Stimulated activated CD4-positive, alpha-beta T cell treated with anti-CD3 and anti-CD28 coated beads, Interleukin-1b, Interleukin-23, amount 100 ng/mL, for 4 hours (primary cell): ENCODE measurements at places on chromosomes 2 and 18.

GRCh38 chr18:31237142-31237541 lies 74.5 kb upstream of the DSC1 start:
- DNase-seq: no peak

- DNase-seq: no peak
Observed at GRCh38 chr2:144240656-144241339, 279.1 kb downstream of the ZEB2 start.

DNA sequence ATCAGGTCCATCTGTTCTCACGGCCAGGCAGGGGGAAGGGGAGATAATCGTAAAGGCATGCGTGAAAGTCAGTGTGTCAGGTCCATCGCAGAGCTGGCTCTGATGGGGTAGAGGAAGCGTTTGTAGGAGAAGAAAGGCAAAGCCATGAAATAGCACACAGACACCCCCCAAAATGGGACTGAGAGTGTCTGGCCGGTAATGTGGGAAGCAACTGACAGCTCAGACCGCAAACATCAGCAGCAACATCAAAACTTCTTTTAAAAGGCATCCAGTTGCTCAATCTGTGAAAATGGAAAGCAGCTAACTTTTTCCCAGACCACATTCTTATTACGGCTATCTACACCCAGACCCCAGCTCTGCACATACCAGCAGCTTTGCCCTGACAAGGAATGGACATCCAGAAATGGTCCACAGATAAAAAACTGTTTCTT lies 232.6 kb downstream of the EN1 start:
- no peak for DNase-seq

DNA sequence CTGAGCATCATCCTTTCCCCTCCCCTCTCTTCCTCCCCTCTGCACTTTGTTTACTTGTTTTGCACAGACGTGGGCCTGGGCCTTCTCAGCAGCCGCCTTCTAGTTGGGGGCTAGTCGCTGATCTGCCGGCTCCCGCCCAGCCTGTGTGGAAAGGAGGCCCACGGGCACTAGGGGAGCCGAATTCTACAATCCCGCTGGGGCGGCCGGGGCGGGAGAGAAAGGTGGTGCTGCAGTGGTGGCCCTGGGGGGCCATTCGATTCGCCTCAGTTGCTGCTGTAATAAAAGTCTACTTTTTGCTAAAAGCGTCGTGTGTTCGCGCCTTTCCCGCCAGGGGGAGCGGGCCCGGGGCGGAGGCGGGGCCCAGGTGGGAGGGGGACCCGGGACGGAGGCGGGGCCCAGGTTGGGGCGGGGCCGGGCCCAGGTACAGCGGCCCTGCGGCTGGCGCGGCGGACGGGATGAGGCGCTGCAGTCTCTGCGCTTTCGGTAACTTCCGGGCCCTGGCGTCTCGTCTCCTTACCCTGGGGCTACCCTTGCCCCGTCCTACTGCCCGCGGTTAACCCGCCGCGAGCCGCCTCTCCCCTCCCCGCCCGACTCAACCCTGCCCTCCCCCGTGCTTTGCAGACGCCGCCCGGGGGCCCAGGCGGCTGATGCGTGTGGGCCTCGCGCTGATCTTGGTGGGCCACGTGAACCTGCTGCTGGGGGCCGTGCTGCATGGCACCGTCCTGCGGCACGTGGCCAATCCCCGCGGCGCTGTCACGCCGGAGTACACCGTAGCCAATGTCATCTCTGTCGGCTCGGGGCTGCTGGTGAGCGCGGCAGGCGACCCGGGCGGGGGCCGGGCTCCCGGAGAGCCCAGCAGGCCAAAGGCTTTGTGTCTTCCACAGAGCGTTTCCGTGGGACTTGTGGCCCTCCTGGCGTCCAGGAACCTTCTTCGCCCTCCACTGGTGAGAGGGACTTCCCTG lies at the start of gene KRTCAP3:
Gene KRTCAP3 (plus strand): TSS at position 424 of the 962 bp plus-strand sequence. CDS start 32 bp downstream, at position 456.
- DNase-seq: peak; percentile 32

DNA sequence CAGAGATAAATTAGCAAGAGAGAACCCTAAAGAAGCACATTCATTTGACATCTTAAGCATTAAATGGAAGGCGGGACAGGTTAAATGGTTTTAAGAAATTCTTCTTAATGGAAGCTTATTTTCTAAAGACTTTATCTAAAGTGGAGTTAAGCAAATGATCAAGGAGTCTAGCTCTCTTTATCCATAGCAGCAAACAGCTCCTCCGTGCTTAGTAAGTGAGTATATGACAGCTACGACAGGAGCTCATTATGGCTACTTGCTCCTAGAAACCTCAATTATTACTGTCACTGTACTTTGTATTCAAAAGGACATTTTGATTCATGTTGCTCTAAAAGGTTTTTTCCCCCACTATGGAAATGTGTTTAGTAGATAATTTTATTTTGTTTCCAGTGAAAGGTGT lies 444.9 kb downstream of the TMX3 start:
- no peak for DNase-seq

- DNase-seq: no peak
Observed at GRCh38 chr18:28080876-28081300, 96.0 kb downstream of the CDH2 start.

DNA sequence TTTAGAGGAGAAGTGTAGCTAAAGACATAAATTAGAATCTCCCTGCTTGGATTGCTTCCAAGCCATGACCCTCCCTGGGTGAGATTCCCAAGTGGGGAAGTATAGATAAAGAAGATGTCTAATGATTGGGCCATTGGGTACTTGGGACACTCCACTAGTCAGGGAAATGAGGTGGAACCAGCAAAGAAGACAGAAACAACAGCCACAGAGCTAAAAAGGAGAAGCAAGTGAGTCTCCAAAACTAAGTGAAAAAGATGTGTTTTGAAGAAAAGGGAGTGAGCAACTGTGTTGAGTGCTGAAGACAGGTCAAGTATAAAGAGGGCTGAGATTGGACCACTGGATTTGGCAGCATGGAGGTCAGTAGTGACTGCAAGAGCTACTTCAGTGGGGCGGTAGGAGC lies 276.7 kb upstream of the STON1 start:
- DNase-seq: no peak

DNA sequence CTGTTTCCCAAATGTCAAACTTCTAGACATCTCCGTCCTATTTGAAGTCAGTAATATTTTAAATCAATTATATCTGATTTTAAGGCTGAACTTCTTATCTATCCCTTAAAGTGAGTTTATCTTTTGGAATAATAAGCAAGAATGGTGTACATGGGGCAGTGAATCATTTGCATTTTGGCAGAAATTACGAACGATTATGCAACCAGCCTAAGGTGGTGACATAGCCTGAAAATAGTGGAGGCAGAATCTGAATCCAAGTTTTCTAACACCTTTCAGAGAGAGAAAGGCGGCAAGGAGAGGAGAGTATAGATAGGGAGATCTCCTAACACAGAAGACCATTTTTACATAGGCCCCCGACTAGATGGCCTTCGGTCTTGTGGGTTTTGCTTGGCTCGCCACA lies 10.7 kb downstream of the ZBTB14 start:
- DNase-seq: no peak

DNA sequence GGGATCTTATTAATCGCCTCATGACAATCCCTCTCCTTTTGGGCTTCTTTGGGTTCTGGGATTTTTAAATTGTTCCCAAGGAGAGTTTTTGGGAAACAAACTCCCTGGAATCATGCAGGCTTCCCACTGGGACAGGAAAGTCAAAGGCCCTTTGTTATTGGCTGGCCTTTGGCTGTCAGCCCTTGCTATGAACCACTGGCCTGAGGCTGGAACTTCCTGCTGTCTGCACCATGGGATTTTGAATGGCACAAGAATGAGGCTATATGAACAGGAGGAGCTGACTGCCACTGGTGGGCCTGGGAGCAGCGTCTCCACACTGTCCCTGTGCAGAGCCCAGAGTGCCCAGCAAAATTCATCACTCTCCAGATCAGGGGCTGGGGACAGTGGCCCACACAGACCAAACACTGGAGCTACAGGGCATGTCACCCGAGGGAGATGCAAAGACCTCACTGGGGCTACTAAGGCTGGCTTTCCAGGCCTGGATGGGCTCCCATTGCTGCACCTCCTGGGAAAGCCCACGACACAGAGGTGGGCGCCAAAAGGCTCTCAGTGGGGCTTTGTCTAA lies 35.7 kb downstream of the STEAP3 start:
- DNase-seq: no peak

- peak; percentile 40 for DNase-seq
Observed at GRCh38 chr2:7672027-7672684, 754.9 kb downstream of the RNF144A start.

GRCh38 chr2:225270861-225271260 lies 128.6 kb upstream of the NYAP2 start:
- DNase-seq: no peak

- no peak for DNase-seq
Observed at GRCh38 chr2:107392241-107392704, 434.4 kb upstream of the RGPD4 start.

GRCh38 chr2:236711440-236711839 lies 141.8 kb downstream of the ACKR3 start:
- no peak for DNase-seq

- DNase-seq: no peak
Observed at GRCh38 chr2:205763708-205764211, 81.5 kb downstream of the NRP2 start.

DNA sequence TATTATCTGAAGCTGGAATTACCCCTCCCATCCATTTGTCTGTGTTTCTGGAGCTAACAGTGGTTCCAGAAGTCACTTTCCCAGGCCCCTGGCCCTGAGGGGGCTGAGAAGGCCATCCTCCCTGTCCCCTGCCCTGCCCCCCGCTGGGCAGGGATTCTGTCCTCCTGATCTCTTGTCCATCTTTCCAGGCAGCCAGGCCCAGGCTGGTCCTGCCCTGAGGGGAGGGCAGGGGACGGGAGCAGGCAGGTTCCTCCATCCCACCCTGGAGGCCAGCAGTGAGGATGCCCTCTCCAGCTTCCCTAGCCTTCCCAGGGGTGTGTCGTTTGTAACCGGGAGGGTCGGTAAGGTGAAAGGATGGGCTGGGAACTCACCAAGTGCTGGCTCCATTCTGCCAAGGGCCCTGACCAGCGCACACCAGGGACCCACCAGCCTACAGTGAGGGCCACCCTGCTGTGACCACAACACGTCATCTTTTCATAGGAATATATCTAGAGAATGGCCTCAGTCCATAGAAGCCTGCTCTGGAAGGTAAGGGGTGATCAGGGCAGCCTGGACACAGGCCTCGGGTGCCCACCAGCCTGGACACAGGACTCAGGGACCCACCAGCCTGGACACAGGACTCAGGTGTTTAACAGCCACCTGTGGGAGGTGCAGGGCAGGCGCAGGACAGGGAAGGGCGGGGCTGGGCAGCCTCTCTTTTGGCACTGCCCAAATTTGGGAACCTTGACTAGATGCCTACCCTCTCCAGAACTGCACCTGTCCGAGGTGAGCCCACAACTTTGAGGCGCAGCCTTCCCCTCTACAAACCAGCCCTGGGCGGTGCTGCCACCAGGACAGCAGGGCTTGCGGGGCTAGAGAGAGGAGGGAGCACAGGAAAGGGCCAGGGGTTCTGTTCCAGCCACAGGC lies 35.8 kb upstream of the GPC1 start:
- DNase-seq: no peak

- DNase-seq: no peak
Observed at GRCh38 chr18:78647018-78647417, 332.6 kb upstream of the SALL3 start.

GRCh38 chr2:181781078-181781786 lies 100.9 kb upstream of the NEUROD1 start:
- no peak for DNase-seq

GRCh38 chr2:137951586-137951985 lies 12.7 kb upstream of the HNMT start:
- no peak for DNase-seq

GRCh38 chr2:63982335-63982734 lies 36.9 kb downstream of the VPS54 start:
- DNase-seq: no peak

- DNase-seq: no peak
Observed at GRCh38 chr18:3985020-3985419, 470.1 kb downstream of the DLGAP1 start.

DNA sequence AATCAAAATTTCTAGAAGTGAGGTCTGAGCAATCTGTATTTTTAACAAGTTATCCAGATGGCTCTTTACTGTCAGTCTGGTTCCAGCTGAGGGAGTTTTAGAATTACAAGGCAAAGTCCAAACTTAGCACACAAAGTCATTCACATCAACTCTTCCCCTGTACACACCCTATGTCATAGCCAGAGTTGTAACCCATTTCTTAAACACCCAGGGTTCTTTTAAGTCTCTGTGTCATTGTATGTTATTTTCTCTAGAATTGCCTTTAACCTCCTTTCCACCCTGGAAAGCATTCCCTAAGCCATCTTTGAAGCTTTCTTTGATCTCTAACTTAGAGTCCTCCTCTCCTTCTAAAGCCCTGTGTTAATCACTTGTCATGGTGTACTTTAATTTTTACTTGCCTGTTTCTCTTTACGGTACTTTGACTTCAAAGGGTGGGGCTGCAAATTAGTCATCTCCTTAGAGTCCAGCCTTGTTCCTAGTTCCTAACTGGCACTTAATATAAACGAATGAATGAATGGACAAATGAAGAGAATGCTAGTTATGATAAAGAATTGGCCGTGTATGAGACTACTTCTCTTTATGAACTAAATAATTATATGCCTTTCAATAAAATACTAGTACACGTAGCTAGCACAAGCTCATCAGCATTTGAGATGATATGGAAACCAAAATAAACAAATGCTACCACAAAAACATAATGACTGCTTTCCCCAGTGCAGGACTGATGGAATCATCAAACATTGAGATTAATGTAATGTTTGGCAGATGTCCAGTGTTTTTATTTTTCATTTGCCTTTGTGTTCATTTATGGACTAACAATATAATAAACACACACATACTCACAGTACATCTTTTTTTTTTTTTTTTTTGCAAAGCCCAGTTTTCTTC lies 11.9 kb upstream of the ACTR3 start:
- no peak for DNase-seq

- no peak for DNase-seq
Observed at GRCh38 chr2:55112229-55113031, 62.2 kb upstream of the RTN4 start.

GRCh38 chr2:176135035-176135440 lies 5.5 kb downstream of the HOXD8 start:
- DNase-seq: no peak

- no peak for DNase-seq
Observed at GRCh38 chr2:18771212-18771611, 181.8 kb upstream of the NT5C1B start.

DNA sequence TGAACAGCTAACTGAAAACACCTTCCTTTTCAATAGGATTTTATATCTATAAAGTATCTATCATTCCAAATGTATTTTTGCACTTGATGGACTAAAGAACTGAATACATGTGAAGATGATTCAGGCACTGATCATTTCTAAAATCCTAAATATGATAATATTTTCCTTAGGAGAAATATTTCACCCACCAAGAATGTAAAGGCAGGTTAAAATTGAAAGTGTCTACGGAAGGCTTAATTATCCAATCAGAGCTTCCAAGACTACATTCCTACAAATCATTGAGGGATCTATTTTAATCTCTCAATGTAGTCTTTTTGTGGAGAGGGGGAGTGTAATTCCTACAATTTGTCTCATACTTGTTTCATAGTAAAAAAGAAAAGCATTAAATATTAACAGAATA lies 3.6 kb downstream of the GALNT3 start:
- no peak for DNase-seq

GRCh38 chr2:66721776-66722175 lies 286.9 kb downstream of the MEIS1 start:
- no peak for DNase-seq
